ENCODE measurements at places on chromosomes 7 and 10.

DNA sequence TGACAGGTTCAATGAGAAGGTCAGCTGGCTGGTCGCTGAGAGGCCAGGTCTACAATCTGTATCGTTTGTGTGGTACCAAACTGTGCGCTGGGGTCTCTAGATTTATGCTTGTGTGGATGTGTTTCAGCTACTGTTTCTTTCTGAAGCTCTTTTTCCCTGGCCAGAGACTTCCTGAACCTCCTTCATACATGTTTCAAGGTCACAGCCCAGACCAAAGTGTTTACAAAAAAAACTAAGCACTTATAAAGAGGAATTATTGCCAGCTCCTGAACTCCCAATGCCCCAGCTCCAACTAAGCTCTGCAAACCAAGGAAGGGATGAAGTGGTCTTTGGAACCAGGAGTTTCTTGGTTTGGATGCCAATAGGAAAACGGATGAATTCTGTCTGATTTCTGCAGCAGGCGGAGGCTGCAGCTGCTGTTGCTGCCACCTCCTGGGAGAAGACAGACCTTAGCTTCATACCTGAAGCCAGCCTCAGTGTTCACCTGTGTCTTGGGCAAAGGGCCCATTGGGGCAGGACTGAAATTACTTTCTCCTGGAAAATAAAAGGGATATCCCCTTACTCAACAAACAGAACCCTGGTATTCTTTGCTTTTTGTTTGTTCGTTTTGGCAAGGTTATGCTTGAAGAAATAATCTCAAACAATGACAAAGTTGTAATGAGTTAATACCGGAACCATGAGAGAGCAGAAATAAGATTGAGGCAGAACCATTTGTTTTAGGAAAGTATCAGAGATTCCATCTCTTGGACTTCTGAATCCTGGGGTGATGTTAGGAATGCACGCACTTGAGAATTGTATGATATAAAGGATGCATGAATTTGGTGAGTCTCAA is 24.6 kb upstream of the MKLN1 start:
- no peak for DNase-seq

DNA sequence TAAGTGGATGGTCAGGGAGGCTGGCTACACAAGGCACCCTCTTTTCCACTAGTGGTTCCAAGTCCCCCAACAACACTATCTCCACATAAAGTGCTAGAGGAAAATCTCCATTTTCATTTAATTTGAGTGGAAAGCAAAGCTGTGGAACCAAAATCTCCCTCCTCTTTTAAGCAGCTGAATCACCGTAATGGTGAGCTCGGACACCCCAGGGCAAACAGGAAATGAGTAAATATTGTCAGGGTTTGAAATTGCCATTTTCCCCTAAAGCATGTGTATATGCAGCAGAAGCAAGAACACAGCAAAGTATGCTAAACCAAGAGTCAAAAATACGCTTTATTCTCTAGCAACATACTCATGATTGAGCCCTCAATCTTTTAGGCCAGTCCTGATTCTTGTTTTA is 143.7 kb downstream of the GPAM start:
- no peak for DNase-seq

- no peak for DNase-seq
Measured at GRCh38 chr7:30740417-30741181, 11.3 kb upstream of the INMT start.

DNA sequence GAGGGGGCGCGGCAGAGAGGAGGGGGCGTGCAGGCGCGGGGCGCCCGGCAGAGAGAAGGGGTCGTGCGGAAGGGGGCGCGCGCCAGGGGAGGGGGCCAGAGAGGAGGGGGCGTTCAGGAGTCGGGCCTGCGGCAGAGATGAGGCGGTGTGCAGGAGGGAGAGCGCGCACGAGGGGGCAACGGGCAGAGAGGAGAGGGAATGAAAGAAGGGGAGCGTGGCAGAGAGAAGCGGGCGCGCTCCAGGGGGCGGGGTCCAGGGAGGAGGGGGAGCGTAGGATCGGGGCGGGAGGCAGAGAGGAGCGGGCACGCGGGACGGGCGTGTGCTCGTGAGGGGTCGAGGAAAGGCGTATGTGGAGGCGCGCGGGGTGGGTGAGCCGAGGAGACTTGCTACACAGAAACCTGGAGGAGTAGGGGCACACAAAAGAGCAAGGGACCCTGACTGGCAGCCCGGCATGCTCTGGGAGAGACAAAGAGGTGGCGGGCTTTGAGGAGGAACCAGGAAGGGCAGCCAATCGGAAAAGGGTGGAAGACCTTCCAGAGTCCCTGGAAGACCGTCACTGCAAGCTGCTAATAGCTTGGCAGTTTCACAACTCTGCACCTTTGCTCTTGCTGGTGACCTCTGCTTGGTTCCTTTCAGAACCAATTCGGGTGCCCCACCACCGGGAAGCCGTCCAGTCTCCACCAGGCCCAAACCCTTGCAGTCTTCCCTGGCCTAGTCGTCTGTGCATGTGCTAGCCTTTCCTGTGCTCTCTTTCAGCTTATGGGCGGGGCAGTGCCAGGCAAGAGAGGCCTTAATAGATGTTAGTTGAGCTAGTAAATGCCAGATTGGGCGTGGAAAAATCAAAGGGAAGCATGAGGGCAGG is 639 bp downstream of the DYDC2 start:
- DNase-seq, result no peak

All from skeletal muscle cell (primary cell).